ENCODE measurements at places on chromosomes 6 and 20. TPM values are rescaled to one million over a fixed set of nuclear protein-coding genes. Genes with fewer than 3 reads are reported as not detected.

- no peak overlapping the region for H3K27ac ChIP-seq
- no peaks in the 10 kb centered on the region for H3K27me3 ChIP-seq
- no peak for DNase-seq
- H3K4me1 ChIP-seq: peaks cover 54% of the 10 kb centered on the region
- no peaks in the 10 kb centered on the region for H3K36me3 ChIP-seq
- H3K4me3 ChIP-seq: no peak overlapping the region
Measured at GRCh38 chr6:63803371-63803770, 167.8 kb downstream of the PHF3 start.

DNA sequence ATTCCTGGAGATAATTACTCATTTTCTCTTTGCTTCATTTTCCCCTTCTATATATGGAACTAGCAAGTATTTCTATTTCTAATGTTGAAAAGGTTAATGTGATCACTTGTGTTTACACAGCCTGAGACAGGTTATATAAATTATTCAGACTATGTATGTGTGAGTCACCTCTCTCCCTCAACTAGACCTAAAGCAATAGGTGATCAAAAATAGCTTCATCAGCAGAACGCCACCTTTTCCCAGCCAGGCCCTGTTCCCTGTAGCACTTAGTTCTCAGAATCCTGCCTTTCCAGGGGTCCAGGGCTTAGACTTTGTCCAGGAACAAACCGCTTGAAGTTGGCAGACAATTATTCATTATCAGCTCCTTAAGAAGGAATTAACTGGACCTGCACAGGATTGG lies 125.3 kb upstream of the EXOC2 start:
- no peak overlapping the region for H3K27ac ChIP-seq
- no peak for DNase-seq
- H3K36me3 ChIP-seq: no peaks in the 10 kb centered on the region
- peaks cover 35% of the 10 kb centered on the region for H3K27me3 ChIP-seq
- H3K4me3 ChIP-seq: no peak overlapping the region

DNA sequence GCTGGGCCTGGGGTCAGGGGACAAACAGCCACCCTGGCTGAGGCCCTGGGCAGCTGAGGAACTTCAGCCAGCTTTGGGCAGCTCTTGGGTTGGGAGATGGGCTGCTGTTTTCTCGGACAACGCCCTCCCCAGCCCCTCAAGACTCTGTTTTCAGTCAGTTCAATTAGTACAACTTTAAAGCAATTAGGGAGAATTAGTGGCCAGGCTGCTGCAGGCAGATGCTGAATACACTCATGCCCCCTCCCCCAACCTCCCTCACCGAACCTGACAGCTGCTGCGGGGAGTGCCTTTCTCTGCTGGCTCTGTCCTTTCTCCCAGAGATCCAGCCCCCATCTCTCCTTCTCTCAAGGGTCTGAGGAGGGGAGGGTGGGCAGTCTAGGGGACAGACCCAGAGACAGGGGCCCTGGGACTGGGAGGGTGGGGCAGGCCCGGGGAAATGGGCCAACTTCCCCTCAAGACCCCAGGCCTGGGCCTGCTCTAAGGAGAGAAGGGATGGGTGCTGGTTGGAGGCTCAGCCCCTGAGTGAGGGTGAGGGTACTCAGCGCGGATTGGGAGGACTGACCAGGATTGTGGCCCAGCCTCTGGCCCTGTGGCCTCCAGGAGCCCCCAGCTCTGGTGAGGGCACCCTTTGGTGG lies 17.8 kb upstream of the MYT1 start:
- H3K4me1 ChIP-seq: no peaks in the 10 kb centered on the region
- no peak overlapping the region for H3K27ac ChIP-seq
- peaks cover 20% of the 10 kb centered on the region for H3K27me3 ChIP-seq
- DNase-seq: no peak

The DNAH8 gene
- total RNA-seq: not detected

The FITM2 gene
- 24.5 TPM for total RNA-seq

GRCh38 chr6:125668071-125668470 lies 81.4 kb upstream of the HEY2 start:
- no peaks in the 10 kb centered on the region for H3K36me3 ChIP-seq
- no peak overlapping the region for H3K4me3 ChIP-seq
- DNase-seq: no peak
- no peaks in the 10 kb centered on the region for H3K4me1 ChIP-seq

DNA sequence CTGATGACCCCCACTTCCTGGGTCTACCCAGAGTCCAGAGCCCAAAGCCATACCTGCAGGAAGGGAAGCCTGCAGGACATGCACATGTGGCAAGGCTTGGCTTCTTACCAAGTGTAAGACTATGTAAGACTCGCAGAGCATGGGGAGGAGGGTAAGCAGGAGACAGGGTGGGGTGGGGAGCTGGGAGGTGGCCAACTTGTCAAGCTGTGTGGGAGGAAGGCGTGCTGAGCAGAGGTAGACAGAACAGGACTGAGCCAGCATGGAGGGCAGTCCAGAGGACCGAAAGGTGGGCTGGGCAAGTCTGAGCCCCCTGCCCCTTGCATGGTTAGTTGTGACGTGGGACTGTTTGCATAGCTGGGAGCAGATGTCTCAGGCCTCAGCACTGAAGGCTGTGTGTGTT lies 53.4 kb upstream of the RNF24 start:
- H3K27me3 ChIP-seq: peaks cover 33% of the 10 kb centered on the region
- H3K4me1 ChIP-seq: peaks cover 13% of the 10 kb centered on the region
- no peaks in the 10 kb centered on the region for H3K36me3 ChIP-seq

GRCh38 chr6:93790981-93791380 lies 371.6 kb upstream of the EPHA7 start:
- H3K4me1 ChIP-seq: no peaks in the 10 kb centered on the region
- no peaks in the 10 kb centered on the region for H3K27me3 ChIP-seq
- H3K4me3 ChIP-seq: no peak overlapping the region

DNA sequence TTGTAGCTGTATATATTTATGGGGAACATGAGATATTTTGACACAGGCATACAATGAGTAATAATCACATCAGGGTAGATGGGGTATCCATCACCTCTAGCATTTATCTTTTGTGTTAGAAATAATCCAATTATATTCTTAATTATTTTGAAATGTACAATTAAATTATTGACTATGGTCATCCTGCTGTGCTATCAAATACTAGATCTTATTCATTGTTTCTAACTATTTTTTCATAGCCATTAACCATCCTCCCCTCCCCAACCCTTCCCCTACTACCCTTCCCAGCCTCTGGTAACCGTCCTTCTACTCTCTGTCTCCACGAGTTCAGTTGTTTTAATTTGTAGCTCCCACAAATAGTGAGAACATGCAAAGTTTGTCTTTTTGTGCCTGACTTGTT lies 28.5 kb downstream of the NKX2-4 start:
- H3K27ac ChIP-seq: no peak overlapping the region
- H3K36me3 ChIP-seq: peaks cover 61% of the 10 kb centered on the region
- H3K27me3 ChIP-seq: no peaks in the 10 kb centered on the region
- peaks cover 10% of the 10 kb centered on the region for H3K4me1 ChIP-seq
- H3K4me3 ChIP-seq: no peak overlapping the region

- no peaks in the 10 kb centered on the region for H3K27me3 ChIP-seq
- no peak overlapping the region for H3K27ac ChIP-seq
- DNase-seq: no peak
- peaks cover 7% of the 10 kb centered on the region for H3K4me1 ChIP-seq
Measured at GRCh38 chr6:35668744-35669450, 19.8 kb downstream of the FKBP5 start.

- no peak overlapping the region for H3K4me3 ChIP-seq
- H3K27me3 ChIP-seq: no peaks in the 10 kb centered on the region
- DNase-seq: no peak
- no peaks in the 10 kb centered on the region for H3K36me3 ChIP-seq
- peaks cover 11% of the 10 kb centered on the region for H3K4me1 ChIP-seq
Measured at GRCh38 chr6:78131521-78131920, 478.7 kb downstream of the MEI4 start.

DNA sequence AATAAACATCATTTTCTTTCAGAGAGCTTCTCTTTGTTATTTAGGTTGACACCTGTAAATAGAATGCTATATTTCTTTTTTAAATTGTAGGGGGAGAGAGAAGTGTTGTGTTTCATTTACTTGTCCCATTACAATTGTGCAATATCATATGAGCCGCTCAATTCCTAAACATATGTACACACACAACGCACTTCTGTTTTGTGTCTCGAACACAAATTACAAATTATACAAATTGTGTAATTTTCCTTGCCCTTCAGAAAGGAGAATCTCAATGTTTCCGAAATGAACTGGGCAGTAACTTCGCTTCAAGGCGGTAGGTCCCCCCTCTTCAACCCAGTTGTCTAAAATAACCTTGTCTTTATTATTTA lies 2.6 kb upstream of the ABT1 start:
- peaks cover 31% of the 10 kb centered on the region for H3K4me1 ChIP-seq
- H3K27me3 ChIP-seq: no peaks in the 10 kb centered on the region
- no peak overlapping the region for H3K27ac ChIP-seq
- no peak overlapping the region for H3K4me3 ChIP-seq

The DLGAP4 gene
- 15.2 TPM for total RNA-seq

DNA sequence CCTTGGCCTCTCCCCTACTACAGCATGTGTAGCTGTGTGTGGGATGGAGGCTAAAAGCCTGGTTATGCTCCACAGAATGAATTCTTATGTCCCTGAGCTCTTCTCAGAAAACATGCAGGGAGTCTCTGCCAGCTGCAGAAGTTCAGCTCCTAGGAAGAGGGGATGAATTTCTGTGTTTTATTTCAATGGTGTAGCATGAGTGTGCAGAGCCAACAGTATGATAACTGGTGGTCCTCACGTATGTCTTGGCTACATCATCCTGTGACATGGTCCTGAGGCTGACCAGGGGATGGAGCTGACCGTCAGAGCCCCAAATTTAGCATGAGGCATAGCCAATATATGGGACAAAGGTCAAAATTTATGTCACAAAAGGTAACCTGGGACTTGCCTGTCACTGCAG lies 266.1 kb downstream of the ADGB start:
- no peaks in the 10 kb centered on the region for H3K36me3 ChIP-seq
- H3K4me3 ChIP-seq: no peak overlapping the region
- no peaks in the 10 kb centered on the region for H3K27me3 ChIP-seq

Data from HepG2 (cell line).